ENCODE measurements at places on chromosomes 6 and 20. TPM values are rescaled to one million over a fixed set of nuclear protein-coding genes. Genes with fewer than 3 reads are reported as not detected.

GRCh38 chr6:35154262-35154661 lies 13.1 kb upstream of the TCP11 start:
- H3K4me1 ChIP-seq = no peaks in the 10 kb centered on the region
- no peaks in the 10 kb centered on the region for H3K36me3 ChIP-seq
- H3K27ac ChIP-seq = no peak overlapping the region
- no peak for DNase-seq
- no peaks in the 10 kb centered on the region for H3K27me3 ChIP-seq

DNA sequence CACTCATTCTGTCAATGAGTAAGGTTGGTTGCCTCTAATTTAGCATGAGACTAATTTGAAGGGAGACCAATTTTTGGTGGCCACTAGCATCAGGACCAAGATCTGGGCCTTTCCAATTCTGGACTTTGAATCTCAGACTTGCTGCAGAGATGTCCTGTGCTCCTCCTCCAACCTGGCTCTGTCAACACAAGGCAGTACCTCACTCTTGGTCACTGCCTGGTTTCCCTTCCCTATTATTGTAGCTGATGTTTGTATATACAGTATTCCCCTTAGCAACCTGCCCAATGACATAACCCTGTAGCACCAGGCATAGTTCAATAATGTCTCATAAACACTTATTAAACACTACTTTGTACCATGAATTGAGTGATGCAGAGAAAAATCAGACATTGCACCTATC lies 50.4 kb downstream of the UNC5CL start:
- H3K4me3 ChIP-seq = no peak overlapping the region
- H3K4me1 ChIP-seq = no peaks in the 10 kb centered on the region
- no peaks in the 10 kb centered on the region for H3K36me3 ChIP-seq
- H3K27ac ChIP-seq = no peak overlapping the region
- DNase-seq = no peak

DNA sequence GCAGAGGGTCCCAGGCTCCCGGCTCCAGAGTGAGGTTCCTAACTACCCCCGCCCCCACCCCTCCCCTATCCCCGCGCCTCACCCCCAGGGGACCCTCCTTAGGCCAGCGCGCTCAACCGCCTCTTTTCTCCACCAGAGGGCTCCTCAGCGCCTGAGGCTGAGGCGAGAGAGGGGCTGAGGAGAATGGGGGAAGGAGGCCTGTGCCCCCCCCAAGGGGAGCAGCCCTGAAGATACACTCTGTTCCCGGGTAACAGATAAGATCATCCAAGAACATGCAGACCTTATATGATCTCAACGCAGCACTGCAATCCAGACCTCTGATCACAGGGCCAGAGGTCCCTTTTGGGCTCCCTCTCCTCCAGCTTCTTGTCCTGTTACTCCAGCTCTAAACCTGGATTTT lies 43.3 kb upstream of the MRPS10 start:
- no peaks in the 10 kb centered on the region for H3K36me3 ChIP-seq
- H3K27me3 ChIP-seq = no peaks in the 10 kb centered on the region
- H3K4me1 ChIP-seq = peaks cover 12% of the 10 kb centered on the region
- no peak for DNase-seq
- H3K27ac ChIP-seq = no peak overlapping the region

Gene RBM24
- 2.7 TPM for total RNA-seq

DNA sequence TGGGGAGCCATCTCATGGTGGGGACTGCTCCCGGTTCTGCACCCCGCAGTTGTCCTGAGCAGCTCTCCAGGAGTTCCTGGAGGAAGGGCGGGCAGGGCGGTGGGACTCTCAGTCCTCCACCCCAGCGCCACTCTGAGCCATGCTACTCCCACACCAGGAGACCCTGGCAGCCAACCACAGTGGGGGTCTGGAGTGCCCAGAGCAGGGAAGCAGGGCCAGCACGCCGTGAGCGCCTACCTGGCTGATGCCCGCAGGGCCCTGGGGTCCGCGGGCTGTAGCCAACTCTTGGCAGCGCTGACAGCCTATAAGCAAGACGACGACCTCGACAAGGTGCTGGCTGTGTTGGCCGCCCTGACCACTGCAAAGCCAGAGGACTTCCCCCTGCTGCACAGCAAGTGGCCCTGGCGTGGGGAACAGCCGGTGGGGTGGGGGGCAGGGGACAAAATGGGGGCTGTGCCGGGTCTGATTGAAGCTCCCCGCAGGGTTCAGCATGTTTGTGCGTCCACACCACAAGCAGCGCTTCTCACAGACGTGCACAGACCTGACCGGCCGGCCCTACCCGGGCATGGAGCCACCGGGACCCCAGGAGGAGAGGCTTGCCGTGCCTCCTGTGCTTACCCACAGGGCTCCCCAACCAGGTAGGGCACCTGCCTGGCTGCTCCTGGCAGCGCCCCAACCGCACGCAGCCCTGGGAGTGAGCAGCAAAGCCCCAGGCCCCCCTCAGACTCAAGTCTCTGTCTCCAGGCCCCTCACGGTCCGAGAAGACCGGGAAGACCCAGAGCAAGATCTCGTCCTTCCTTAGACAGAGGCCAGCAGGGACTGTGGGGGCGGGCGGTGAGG lies 1.6 kb upstream of the TNFRSF6B start:
- H3K36me3 ChIP-seq = no peaks in the 10 kb centered on the region
- no peak for DNase-seq
- H3K27me3 ChIP-seq = no peaks in the 10 kb centered on the region
- no peak overlapping the region for H3K27ac ChIP-seq
- peaks cover 42% of the 10 kb centered on the region for H3K4me1 ChIP-seq

GRCh38 chr20:33275215-33275614 lies 7.8 kb upstream of the BPIFB1 start:
- H3K36me3 ChIP-seq = no peaks in the 10 kb centered on the region
- no peak overlapping the region for H3K4me3 ChIP-seq
- no peaks in the 10 kb centered on the region for H3K4me1 ChIP-seq
- H3K27ac ChIP-seq = no peak overlapping the region

GRCh38 chr6:104527311-104527710 lies 332.4 kb downstream of the HACE1 start:
- H3K36me3 ChIP-seq = no peaks in the 10 kb centered on the region
- H3K4me3 ChIP-seq = no peak overlapping the region
- H3K27ac ChIP-seq = no peak overlapping the region
- DNase-seq = no peak
- H3K4me1 ChIP-seq = peaks cover 10% of the 10 kb centered on the region
- H3K27me3 ChIP-seq = no peaks in the 10 kb centered on the region

Gene C6orf163
- total RNA-seq = 2.0 TPM

Gene C2
- 2.9 TPM for total RNA-seq

Gene OR2B6
- total RNA-seq = not detected

DNA sequence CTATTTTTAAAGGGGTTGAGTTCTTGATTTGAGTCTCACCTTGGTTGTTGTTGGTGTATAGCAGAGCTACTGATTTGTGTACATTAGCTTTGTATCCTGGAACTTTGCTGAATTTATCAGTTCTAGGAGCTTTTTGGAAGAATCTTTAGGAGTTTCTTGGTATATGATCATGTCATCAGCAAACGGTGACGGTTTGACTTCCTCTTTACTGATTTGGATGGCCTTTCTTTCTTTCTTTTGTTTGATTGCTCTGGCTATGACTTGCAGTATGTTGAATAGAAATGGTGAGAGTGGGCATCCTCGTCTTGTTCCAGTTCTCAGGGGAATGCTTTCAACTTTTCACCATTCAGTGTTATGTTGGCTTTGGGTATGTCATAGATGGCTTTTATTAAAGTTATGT lies 64.0 kb downstream of the CDYL start:
- H3K4me1 ChIP-seq = no peaks in the 10 kb centered on the region
- H3K27ac ChIP-seq = no peak overlapping the region

Gene LINC00237
- not detected for total RNA-seq

- no peak overlapping the region for H3K4me3 ChIP-seq
- H3K36me3 ChIP-seq = no peaks in the 10 kb centered on the region
- H3K27me3 ChIP-seq = no peaks in the 10 kb centered on the region
- H3K27ac ChIP-seq = no peak overlapping the region
- H3K4me1 ChIP-seq = no peaks in the 10 kb centered on the region
Measured at GRCh38 chr6:81892891-81893290, 140.4 kb upstream of the TENT5A start.

- no peak overlapping the region for H3K27ac ChIP-seq
- peaks cover 5% of the 10 kb centered on the region for H3K4me1 ChIP-seq
- no peaks in the 10 kb centered on the region for H3K36me3 ChIP-seq
- H3K4me3 ChIP-seq = no peak overlapping the region
- DNase-seq = no peak
- H3K27me3 ChIP-seq = no peaks in the 10 kb centered on the region
Measured at GRCh38 chr6:18752278-18753068, 365.3 kb downstream of the RNF144B start.

DNA sequence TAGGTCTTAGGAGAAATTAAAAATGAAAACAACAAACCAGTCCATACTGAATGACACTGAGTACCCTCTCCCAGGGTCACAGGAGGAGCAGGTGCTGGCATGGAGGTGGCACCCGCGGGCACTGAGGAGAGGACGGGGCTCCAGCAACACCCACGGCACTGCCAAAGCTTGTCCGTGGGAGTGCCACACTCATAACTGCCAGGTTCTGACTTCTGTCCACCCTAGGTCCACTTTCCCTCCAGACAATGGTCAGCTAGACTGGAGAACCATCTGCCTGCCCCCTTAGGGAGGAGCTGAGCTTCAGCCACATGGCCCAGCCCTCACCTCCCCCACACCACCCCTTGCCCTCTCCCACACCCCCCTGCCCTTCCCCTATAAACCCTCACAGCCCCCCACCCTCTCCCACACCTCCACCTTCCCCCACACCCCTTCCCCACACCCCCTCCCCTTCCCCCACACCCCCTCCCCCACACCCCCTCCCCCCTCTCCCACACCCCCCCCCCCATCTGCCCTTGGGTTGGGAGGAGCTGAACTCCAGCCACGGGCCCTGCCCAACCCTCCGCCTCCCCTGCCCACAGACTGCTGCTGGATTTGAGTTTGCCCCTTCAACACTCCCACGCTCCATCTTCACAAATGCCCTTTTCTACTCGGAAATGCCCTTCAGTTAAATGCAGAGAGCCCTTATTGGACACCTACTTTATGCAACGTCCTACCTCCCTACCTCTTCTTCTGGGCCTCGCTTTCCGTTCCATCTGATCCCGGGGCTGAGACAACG lies 129.6 kb downstream of the TAF4 start:
- no peak for DNase-seq
- no peaks in the 10 kb centered on the region for H3K36me3 ChIP-seq
- H3K27me3 ChIP-seq = no peaks in the 10 kb centered on the region
- no peak overlapping the region for H3K27ac ChIP-seq
- H3K4me1 ChIP-seq = no peaks in the 10 kb centered on the region

DNA sequence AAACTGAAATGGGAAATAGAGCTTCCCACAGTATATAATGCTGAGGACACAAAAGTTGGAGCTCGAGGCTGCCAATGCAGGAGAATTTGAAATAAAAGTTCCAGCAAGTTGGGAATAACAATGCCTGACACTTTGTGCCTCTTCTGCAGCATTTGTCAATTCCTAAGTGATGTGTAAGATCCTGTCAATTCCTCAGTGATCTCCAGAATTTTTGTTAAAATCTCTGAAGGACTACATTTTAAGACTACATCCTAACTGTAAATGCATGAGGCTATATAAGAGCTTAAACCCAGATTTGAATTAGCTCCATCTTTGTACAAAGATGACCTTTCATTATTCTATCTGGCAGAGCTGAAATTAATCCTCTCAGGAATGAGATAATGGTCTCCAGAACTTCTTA lies 208.2 kb downstream of the COL12A1 start:
- H3K4me3 ChIP-seq = no peak overlapping the region
- no peaks in the 10 kb centered on the region for H3K27me3 ChIP-seq
- no peak overlapping the region for H3K27ac ChIP-seq
- no peaks in the 10 kb centered on the region for H3K4me1 ChIP-seq
- no peaks in the 10 kb centered on the region for H3K36me3 ChIP-seq
- DNase-seq = no peak

- no peak overlapping the region for H3K4me3 ChIP-seq
- no peaks in the 10 kb centered on the region for H3K4me1 ChIP-seq
- no peaks in the 10 kb centered on the region for H3K36me3 ChIP-seq
- H3K27me3 ChIP-seq = no peaks in the 10 kb centered on the region
Measured at GRCh38 chr6:137879885-137880745, 13.1 kb downstream of the TNFAIP3 start.

DNA sequence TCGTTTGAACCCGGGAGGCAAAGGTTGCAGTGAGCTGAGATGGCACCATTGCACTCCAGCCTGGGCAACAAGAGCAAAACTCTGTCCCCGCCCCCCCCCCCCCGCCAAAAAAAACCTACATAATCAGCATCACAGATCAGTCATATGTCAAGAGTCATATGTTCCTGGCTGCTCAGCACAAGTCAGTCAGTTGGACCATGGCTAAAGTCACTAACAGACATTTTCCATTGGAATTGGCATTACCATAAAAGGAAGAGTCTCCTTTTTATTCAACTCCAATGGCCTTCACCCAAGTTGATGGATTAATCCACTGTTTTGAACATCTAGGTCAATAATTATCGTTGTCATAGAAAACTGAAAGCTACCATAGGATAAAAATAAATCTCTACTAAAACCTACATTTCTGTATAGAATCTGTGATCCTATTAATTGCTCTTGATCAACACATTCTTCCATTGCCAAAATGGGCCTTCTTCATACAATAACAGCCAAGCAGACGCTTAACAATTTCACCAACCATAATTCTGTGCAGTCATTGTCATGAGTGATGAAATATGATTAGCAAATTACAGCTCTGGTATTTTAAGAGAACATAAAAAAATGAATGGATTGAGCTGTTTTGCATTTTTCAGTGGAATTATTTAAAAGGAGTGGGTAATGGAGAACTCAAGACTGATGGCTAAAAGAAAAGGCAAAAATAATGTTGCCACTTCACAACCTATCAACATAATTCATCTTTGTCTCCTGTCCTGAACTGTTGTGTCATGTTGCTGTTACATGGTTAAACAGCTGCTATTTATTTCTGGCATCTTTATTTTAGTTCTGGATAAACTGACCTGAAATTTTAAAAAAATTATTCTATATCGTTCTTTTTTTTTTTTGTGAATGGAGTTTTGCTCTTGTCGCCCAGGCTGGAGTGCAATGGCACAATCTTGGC lies 555.5 kb upstream of the JARID2 start:
- H3K4me1 ChIP-seq = no peaks in the 10 kb centered on the region
- H3K27ac ChIP-seq = no peak overlapping the region
- no peaks in the 10 kb centered on the region for H3K36me3 ChIP-seq
- no peak for DNase-seq
- H3K27me3 ChIP-seq = no peaks in the 10 kb centered on the region

DNA sequence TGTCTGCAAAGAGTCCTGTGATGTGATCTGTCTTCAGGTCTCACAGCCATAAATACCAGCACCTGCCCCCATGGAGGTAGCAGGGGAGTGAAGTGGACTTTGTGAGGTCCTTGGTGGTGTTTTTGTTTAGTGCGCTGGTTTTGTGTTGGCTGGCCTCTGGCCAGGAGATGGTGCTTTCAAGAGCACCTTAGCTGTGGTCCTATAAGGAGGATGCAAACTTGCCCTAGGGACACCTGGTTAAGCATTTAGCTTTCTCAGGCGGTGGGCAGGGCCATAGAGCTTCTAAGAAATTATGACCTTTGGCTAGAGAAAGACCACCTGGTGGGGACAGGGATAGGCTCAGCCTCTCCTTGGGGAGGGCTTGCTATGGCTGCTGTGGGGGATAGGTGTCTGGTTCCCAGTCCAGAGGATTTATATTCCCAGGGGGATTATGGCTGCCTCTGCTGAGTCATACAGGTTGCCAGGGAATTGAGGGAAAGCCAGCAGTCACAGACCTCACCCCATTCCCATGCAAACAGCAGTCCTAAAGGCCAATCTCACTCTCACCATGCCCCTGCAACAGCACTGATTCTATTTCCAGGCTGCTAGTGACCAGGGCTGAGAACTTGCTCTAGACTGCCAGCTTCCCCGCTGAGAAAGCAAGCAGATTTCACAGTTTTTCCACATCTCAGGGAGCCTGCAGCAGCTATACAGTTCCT lies 259.3 kb downstream of the TFAP2B start:
- no peaks in the 10 kb centered on the region for H3K36me3 ChIP-seq
- no peak overlapping the region for H3K27ac ChIP-seq
- DNase-seq = no peak

Gene PTCHD4
- not detected for total RNA-seq

All from vagina (tissue), 2 donors.